RCC 7860 (cell line): ENCODE measurements at places on chromosomes 3 and 15.

GRCh38 chr3:11244121-11244677 is 28.0 kb upstream of the ATG7 start:
- no peak for DNase-seq

GRCh38 chr3:11810276-11810675 is 36.4 kb downstream of the TAMM41 start:
- no peak for DNase-seq

DNA sequence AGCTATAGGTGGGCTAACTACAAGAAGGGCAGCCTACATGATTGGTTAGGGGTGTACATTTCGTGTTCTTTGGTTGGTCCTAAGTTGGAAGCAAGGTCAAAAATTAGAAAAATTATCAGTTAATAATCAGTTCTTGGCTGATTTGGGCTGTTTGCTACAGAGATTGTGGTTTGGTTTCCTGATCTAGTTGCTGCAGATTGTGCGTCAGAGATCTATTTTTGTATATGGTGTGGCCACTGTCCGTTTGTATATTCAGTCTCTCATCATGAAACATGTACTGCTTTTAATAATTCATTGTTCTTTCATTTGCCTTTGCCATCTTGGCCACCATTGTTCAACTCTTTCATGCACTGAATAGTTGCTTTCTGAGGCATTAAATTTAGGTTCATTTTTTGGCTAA is 80.9 kb downstream of the LRRC3B start:
- no peak for DNase-seq

DNA sequence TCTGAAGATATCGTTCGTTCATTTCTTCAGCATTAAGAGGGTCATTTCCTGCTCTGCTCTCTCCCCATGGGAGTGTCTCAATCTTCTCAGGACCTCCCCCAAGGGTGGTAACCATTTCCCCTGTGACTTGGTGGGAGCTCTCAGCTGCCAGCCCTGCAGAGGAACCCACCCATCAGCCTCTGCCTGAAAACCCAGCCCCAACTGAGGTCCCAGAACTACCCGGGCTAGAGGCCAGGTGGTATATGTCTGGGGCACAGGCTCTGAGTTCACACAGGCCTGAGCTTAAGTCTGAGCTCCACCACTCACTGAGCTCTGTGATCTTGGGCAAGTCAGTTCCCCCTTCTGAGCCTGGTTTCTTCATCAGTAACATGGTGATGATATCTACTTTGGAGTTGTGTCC is 10.0 kb upstream of the ATP2B2 start:
- no peak for DNase-seq

DNA sequence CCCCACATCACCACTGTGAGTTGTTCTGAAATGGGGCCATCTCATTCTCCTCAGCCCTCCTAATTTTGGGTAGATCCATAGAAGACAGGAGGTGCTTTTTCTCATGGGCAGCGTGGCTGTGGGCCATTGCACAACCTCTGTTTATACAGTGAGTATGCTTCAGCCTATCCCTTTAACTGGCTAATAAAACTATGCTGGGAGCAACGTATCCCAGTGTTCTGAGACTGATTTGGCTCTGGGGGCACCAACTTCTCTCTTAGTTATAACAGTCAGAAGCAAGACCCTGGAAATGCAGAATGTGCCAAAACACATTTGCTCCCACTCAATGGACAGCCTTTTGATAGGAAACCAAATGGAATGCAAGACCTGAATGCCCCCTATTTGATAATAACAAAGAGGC is 97.1 kb upstream of the ICE2 start:
- DNase-seq, result no peak

- DNase-seq, result no peak
Measured at GRCh38 chr3:128806588-128806987, 72.8 kb upstream of the ACAD9 start.

DNA sequence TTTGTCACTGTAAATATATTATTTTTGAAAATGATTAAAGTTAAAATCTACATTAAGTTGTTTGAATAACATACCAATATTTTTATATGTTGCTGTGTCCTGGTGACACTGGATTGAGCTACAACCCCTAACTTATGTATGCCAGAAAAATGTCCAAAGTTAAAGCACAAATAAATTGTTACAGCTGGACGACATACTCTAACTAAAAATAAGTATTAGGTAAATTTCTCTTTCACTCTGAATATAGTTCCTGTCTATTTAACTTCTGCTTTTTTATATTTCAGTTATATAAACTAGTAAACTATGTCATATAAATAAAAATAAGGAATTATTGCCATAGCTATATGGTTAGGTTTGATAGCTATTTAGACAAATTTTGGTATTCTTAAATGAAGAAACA is 118.5 kb upstream of the SAMMSON start:
- no peak for DNase-seq

DNA sequence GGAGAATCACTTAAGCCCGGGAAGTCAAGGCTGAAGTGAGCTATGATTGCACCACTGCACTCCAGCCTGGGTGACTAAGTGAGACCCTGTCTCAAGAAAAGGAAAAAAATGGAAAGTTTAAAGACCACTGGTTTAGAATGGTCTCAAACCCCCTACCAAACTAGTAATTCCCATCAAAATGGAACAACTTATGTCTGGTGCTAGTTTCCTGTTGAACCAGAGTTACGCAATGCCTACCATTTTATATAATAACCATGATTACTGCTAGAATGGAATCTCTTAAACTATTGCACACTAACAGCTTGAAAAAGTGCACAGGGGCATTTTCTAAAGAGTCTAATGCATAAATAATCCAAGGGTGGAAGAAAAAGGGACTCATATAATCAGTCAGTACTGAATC is 43.6 kb downstream of the DMXL2 start:
- no peak for DNase-seq

GRCh38 chr3:36705015-36705414 is 59.3 kb downstream of the DCLK3 start:
- DNase-seq, result no peak

DNA sequence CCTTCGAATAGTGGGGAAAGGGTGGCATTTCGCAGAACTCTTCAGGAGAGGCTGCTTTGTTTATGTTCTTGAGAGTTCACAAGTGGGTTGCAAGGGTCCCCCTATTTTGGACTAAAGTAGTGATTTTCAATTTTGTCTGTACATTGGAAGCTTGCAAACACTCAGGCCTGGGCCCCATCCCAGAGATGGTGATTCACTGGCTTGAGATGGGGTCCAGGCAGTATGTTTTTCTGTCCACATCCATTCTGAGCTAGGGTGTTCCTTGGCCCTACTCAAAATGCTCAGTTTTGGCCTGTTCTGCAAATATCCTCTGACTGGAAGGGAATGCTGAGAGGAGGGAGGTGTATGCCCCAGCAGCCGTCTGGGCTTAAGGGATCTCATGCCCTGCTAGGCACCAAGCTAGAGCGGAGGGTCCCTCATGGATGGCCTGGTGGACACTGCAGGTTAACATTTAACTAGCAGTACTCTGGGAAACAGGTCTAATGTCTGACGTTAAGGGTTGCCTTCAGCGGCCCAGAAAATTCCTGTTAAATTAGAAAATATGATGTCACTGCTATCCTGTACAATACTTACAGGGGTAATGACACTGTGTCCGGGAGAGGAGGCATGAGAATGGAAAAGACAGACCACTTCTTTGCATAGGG is 181.4 kb downstream of the OPA1 start:
- no peak for DNase-seq

DNA sequence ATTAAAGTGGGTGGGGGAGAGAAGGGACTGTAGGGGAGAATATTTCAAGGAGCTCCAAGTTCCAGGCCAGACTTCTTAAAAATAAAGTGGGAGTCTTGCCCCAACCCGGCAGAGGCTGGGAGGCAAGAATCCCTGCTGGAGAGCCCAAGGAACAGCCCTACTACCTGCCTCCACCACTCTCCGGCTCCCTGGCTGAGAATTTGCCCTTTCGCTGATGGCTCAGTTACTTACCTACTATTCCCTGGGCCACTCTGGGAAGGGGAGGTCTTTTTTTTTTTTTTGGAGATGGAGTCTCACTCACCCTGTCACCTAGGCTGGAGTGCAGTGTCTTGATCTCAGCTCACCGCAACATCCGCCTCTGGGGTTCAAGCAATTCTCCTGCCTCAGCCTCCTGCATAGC is 15.5 kb downstream of the MYL3 start:
- DNase-seq, result no peak

DNA sequence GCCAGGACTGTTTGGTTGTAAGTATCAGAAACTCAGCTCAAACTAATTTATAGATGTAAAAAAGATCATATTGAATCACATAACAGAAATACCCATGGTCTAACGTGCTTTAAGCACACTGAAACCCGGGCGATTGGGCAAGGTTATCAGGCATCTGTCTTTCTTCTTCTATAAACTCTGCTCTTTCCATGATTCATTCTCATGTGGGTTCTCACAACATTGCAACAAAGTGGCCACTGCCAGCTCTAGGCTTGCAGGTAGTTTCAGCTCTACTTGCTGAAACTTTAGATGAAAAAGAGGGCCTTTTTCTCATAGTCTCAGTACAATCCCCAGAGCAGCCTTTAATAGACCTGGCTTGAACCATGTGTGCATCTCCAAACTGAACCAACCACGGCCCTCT is 456.1 kb downstream of the MFSD1 start:
- no peak for DNase-seq

GRCh38 chr3:171526146-171526545 is 65.9 kb upstream of the TNIK start:
- DNase-seq, result no peak

DNA sequence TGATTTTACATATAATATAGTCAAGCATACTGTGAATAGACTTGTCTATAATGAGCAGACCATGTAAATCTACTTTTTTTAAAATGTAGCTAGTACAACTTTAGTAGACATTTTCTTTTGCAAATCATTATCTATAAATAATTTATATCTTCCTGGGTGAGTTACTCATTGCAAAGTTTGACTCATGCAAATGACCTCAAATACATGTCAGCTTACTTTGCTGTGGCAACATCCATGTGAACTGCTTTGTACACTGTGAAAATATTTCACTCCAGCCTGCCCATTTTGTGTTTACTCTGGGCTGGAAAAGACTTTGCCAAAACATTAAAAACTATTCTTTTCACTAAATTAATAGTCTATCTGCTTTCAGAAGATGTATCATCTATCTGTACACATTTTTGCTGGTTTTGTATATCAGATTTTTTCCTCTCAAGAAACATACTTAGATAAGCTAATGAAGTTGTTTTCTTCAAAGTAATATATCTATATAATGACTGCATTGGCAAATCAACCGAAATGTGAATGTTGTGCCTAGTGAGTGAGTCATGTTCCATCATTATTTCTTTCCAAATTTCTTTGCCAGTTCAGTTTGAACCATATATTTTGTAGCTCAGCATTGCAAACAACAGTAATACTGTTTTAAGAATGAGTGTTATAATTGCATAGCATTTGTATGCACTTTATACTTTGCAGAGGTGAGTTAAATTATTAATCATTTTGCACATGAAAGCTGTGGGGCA is 26.5 kb downstream of the IGSF10 start:
- peak; percentile 88 for DNase-seq
